ENCODE measurements at places on chromosomes 12 and 14. TPM values are rescaled to one million over a fixed set of nuclear protein-coding genes. Genes with fewer than 3 reads are reported as not detected.

DNA sequence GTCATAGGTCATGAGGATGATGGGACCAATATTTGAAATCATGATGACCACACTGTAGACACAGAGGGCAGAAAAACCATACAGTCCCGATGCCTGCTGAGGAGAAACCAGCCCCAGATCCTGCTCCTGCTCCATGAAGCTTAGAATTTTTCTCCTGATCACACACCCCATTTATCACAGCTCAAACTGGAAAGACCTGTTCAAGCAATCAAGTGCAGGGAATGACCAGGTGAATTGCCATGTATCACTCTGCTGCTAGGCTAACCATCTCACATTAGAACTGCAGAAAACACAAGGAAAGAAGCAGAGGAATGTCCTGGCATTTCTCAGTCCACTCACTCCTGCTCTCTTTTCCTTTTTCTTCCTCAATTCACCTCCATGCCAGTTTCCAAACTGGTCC is 18.1 kb downstream of the MANSC1 start:
- H3K27me3 ChIP-seq = peaks cover 30% of the 10 kb centered on the region
- no peak overlapping the region for H3K27ac ChIP-seq
- H3K4me1 ChIP-seq = peaks cover 18% of the 10 kb centered on the region

GRCh38 chr14:45253754-45254310 is 830 bp upstream of the MIS18BP1 start:
- H3K27ac ChIP-seq = peak overlapping the region; percentile 91
- peaks cover 23% of the 10 kb centered on the region for H3K4me1 ChIP-seq
- H3K36me3 ChIP-seq = peaks cover 28% of the 10 kb centered on the region
- H3K27me3 ChIP-seq = no peaks in the 10 kb centered on the region

DNA sequence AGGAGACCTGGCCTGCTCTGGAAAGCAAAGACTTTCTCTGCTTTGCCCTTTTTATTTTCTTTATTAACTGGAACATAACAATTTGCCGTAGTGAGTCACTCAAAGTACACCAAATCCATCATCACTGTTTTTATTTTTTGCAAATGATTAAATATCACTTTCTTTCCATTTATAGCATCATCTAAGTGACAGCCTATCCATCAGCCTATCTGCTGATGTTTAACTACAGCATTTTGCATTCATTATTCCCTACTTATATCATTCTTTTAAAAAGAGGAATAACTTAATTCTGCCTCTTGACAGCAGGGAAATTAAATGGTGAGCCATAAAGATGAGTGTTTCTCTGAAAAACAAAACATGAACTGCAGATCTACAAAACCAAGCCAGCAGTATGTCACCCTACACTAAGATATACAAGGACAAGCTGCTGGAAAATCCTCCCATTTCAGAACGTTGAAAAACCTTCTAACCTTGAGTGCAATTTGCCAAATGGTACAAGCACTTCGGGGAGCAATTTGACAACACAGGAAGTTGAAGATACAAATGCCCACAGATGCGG is 821.3 kb upstream of the TMEM132C start:
- H3K27ac ChIP-seq = no peak overlapping the region
- no peak overlapping the region for H3K4me3 ChIP-seq
- no peak for DNase-seq

- no peak overlapping the region for H3K4me3 ChIP-seq
- no peaks in the 10 kb centered on the region for H3K36me3 ChIP-seq
These were observed 97.0 kb downstream of the SCARB1 start for GRCh38 chr12:124766727-124767065.

The FOXN4 gene
- total RNA-seq = not detected

DNA sequence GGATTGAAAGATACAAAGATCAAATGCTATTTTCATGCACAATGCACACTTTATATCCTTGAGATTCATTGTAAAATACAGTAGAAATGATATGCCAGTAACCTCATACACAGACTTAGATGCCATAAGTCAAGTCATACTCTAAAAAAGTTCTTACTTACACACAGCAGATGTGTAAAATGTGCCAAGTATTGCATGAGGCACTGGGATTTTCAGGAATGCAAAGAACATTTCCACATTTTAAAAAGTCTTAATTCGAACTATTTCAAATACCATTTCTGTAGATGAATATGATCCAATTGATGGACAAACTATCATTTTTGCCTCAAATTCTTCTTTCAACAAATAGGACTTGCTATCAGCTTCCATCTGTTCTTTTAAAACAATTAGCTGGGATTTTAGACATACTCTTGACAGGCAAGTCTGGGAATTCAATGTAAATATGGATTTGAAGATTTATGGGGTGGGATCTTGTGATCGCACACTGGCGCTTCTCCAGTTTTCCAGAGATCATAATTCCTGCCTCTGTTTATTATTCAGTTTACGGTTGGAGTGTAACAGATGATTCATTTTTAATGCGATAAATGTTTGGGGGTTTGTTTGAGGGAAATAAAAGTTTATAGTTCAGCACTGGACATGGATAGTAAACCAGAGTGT is 183.8 kb downstream of the PAX9 start:
- H3K27ac ChIP-seq = no peak overlapping the region
- no peaks in the 10 kb centered on the region for H3K27me3 ChIP-seq
- no peaks in the 10 kb centered on the region for H3K4me1 ChIP-seq
- H3K36me3 ChIP-seq = no peaks in the 10 kb centered on the region

GRCh38 chr14:28782301-28782700 is 15.7 kb downstream of the FOXG1 start:
- no peak overlapping the region for H3K27ac ChIP-seq
- no peaks in the 10 kb centered on the region for H3K4me1 ChIP-seq
- no peak overlapping the region for H3K4me3 ChIP-seq
- DNase-seq = no peak

DNA sequence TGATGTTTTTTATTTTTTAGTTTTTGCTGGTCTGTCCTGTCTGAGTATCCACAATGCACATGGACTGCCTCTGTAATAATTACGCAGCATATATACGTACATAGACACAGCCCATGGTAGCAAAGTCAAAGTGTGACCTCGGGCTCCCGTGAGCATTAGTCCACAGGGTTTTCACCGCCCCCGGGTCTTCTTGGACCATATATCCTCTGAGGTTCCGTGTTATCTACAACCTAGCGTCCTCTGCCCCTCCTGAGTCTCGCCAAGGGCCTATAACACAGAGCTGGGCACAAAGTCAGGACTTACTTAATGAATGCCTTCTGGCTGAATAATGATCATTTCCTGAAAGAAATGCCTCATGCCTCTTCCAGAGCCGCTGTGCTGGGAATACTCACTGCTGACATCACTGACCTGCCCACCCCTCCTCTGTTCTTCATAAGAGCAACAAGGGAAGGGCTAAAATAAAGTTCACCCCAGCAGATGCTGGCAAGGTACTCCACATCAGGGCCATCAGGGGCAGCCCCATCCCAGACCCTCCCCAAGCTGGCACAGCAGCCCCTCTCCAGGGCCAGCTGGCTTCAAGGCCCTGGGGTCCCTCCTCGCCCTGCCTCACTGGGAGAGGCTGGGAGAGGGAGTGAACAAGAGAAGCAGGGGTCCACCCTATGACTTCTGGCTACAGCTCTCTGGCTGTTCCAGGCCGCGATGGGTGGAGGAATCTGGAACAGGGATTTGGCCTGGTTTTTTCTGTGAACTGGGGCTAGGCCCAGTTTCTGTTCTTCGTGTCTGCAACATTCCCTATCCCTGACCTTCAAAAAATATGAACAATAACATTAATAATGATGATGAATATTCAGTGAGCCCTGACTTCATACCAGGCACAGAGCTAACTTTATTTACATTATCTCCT is 7.9 kb downstream of the HDAC7 start:
- peak overlapping the region; percentile 91 for H3K4me3 ChIP-seq
- H3K27ac ChIP-seq = peak overlapping the region; percentile 96
- no peak for DNase-seq
- H3K27me3 ChIP-seq = no peaks in the 10 kb centered on the region

The NOS1 gene
- not detected for total RNA-seq
